NCI-H1092 treated with DMSO at 0.1 percent for 48 hours (cell line): ENCODE measurements at places on chromosomes 3 and 15.

GRCh38 chr3:34727700-34728099, 911.6 kb upstream of the ARPP21 start:
- no peak for DNase-seq

- no peak for DNase-seq
Observed at GRCh38 chr3:54443561-54444161, 321.3 kb downstream of the CACNA2D3 start.

GRCh38 chr3:146780251-146780650, 175.1 kb upstream of the PLSCR5 start:
- DNase-seq, result no peak

GRCh38 chr15:40084650-40085049, 24.0 kb downstream of the BMF start:
- DNase-seq, result no peak

DNA sequence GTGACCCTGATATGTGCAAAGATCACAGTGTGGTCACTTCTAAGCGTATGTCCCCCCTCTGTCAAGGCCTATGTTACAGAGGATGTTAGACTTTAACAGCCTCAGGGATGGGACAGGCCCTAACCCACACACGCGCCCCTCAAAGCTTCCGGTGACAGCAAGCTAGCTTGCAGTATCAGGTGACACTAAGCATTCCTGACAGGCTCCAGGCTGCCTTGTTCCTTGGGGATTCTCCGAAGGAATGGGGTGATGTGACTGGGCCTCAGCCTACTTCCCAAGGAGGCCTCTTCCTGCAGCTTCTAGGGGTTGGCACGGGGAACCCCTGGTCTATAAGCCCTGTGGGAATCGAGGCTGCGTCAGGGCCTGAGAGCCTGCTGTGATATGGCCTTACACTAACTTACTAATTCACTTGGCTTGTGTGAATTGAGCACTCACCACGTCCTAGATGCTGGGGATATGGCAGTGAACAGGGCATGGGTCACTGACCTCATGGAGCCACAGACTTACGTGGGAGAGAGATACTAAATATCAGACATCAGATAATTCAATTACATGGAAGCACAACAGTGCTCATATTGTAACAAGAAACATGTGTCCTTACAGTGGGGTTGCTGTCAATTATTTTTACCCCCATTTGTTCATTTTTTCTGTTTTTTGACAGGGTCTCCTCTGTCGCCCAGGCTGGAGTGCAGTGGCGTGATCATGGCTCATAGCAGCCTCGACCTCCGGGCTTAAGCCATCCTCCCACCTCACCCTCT, 11.4 kb upstream of the SPTBN5 start:
- no peak for DNase-seq

DNA sequence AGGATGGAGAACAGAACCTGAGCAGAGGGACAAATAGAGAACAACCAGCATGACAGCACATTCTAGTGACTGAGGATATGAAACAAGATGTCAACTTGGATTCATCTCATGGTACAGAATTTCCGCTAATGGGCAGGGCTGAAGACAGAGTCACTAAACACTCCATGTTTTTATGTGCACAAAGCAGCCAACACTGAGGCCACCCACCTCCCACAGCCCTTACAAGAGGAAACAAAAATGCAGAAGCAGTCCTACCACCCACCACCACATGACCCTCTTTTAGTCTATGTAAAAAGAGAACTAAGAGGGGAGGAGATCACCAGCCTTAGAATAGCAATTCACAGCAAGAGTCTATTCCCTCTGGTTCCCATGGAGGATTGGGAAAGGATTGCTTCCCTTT, 131.4 kb upstream of the UBE2E2 start:
- DNase-seq, result no peak

DNA sequence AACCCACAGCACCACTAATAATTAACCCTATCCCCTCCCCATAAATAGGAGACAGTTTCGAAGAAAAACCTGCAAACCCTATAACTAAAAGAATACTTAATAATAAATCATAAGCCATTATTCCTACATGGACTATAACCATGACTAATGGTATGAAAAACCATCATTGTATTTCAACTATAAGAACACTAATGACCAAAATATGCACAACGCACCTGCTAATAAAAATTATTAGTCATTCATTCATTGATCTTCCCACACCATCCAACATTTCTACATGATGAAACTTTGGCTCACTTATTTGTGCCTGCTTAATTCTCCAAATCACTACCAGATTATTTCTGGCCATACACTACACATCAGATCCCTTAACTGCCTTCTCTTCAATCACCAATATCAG, 16.6 kb downstream of the AQP9 start:
- DNase-seq, result no peak

GRCh38 chr3:137845666-137846065, 81.6 kb downstream of the SOX14 start:
- DNase-seq, result no peak

DNA sequence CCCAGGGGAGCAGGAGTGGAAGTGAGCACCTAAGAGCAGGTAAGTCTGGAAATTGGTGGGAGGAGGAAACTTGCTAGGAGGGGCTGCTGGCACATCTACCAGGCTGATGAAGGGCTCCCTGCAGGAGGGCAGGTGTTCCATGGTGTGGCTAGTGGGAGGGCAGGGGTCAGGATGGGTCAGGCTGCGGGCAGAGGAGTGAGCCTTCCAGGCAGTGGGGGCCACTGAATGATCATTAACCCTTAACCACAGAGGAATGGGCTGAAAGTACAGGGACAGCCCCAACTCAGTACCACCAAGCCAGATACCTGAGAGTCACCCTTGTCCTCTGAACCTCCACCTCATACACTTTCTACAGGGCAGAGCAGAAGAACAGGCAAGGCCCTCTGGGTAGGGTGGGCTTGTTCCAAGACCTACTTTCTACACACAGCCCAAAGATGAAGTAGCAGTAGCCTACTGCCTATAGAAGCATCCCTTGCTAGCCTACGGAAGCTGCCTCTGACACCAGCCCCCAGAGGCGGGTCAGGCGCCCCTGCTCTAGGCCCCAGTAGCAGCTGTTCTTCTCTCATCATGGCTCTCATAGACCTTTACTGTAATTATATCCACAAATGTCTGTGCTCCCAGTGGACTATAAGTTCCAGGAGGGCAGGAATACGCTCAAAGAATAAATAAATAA, 4.6 kb downstream of the RAB6B start:
- DNase-seq, result no peak

DNA sequence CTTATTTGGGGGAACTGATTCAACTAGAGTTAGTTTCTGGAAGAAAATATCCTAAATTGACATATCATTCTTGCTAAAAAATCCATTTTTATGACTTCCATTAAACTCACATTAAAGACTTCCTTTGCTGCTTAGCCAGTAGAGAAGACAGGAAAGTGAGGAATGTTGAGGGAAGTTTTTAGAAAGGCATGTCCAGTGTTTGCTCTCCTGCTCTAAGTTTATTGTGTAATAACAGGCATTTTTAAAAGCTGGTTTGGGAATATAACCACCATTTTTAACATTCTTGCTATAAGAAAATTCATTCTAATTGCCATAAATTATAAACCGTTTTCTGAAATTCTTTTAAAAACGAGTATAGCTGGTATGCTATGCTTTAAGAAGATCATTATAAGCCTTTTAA, 428.0 kb downstream of the RAP2B start:
- no peak for DNase-seq

DNA sequence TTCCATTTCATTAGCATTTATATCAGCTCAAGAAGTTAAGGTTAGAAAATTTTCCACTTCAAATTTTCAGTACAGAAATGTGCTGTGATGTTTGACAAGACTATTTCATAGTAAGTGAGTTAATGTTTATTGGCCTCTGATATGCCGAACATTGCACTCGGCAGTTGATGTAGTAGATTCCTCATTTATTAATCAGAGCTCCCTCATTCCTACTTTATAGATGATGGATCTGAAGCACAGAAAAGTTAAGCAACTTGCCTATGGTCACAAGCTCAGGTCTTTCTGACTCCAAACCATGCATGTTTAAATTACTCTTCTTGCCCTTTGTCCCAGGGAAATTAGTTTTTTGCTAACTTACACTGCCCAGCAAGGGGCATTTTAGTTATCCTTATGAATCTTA, 92.0 kb downstream of the ATG7 start:
- DNase-seq, result no peak

DNA sequence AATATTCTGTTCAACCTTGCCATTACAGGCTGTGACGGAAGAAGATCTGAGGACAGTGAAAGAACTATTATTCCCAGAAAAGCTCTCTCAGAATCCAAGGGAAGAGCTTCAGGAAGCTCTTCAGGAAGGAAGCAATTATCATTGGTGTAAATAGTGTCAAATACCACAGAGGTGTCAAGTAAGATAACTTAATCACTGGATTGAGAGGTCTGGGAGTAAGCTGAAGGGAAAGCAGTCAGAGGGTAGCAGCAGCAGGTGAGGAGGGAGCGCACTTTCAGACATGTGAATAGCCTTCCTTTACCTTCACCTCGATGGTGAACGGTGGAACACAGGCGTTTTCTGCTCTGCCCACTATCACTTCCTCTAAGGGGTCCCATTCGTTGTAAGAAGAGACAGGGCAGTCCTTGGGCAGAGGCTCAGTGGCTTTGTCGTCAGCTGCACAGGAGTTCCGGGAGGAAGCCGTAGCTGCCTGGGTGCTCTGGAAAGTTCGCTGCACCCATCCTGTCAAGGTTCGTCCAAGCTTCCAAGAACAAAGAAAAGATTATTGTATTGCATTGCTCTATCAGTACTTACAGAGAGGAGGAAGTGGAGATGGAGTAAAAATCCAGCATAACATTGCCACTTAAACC, 1.9 kb downstream of the GATM start:
- DNase-seq, result no peak

DNA sequence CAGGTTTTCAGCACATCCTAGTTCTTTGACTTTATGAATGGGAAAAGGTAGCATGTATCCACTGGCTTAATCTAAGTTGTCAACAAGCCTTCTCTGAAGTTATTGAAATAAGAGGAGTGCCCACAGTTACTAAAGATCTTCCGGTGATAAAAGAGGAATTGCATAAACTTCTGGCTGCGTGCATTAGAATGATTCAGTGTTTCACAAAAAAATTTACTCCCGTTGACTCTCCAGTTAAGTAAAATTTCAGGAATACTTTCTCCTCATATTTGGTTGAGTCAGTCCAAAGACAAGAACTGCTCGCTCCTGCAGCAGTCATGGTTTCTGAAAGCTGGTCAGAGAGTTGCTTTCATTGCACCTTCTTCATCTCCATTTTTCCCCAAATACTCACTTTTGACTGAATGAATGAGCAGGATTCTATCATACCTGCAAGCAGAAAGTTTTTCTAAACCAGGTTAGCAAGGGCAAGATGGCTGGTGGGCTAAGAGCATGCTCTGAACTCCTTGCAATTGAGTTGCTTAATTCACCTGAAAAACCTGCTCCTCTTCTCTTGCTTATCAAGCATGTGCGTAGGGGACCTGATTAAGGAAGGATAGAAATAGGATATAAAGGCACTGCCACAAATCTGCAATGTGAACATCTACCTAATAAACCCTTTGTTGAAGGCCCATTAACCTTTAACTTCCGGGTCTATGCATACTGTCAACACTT, 64.2 kb upstream of the TIMP4 start:
- DNase-seq, result no peak

- no peak for DNase-seq
Observed at GRCh38 chr3:150737874-150738679, 24.9 kb downstream of the SIAH2 start.

DNA sequence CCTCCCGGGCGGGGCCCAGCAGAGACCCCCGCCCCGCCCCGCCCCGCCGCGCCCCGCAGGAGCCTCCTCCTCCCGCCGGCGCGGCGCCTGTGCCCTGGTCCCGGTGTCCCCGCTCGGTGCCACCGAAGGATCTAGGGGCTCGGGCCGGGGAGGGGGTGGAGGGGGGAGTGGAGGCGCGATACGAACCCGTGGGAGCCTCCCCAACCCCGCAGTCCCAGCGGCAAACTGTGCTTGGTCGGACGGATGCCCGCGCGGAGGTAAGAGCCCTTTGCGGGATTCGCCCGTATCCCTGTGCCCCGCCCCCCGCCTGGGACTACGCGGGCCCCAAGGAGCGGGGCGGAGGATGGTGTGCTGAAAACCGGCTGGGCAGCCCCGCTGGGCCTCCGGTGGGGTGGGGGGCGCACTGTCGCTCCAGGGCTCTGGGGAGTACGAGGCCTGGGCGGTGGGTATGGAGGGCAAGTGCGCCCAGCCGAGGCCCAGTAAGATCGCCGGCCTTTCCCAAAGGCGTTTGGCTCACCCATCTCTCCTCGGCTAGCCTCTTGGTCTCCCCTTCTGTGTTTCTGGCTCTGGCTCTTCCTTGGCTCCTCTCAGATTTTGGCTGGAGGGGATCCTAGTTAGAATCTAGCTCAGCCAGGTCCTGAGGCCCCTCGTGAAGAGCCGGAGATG, 65.6 kb upstream of the POLG start:
- no peak for DNase-seq

DNA sequence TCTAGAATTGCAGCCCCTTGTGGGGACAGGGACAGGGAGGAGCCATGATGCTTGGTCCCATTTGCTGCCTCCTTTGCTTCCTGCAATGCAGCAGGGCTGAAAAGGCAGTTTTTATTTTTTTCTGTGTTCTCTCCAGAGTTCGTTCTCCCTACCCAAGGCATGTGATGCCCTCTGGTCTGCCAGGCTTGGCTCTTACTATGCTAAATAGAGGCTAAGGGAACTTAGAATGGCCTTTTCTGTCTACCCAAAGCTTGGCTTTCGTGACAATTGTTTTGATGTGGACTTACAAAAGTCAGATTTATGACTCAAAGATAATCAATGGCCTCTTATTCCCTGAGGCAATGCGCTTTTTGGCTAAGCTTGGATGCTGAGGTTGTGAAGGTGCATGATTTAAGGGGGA, 293.3 kb upstream of the TBL1XR1 start:
- no peak for DNase-seq
